ENCODE measurements at places on chromosomes 12 and 14.
A peak's percentile ranks its signal among the peaks of the same experiment; 100 is the strongest.

DNA sequence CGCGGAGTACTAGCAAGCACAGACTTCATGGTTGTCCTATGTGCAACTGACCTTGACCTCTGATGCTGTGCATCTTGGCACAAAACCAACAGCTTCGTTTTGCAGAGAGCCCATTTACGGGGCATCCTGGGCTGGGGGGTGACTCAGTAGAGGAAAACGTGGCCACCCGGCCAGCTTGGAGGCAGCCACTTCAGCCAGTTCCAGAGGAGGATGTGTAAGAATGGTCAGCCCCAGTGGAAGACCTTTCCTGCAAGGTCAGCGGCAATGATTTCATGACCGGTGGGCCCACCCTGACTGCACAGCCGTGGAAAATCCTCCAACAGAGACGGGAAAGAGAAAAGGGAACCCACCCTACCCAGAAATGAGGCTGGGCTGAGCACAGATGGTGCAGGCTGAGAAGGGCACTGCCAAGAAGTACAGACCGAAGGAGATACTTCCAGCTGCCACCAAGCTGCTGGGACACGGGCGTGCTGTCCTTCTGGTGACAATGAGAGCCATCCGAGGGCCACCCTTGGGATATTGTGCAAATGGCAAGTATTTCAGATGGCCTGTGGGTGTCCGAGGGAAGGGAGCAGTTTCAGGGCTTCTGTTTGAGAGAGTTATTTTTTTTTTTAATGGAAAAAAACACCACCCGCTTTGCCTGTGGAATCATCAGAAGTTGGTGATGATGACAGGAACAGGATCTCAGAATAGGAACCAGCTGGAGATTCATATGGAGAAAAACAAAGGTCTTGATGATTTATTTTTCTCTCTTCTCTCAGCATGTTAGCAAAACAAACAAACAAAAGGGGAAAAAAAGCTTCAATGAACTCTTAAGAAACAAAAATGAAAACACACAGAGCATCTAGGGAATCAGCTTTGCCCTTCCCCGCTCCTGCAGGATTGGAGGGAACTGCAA lies 120.2 kb upstream of the RFLNA start:
- peak; percentile 24 for DNase-seq

- DNase-seq, result peak; percentile 6
These were observed 42.9 kb downstream of the TRIP11 start for GRCh38 chr14:91996948-91997371.

- DNase-seq, result no peak
These were observed 1.9 kb downstream of the LRP1-AS start for GRCh38 chr12:57145460-57146059.

- peak; percentile 97 for DNase-seq
These were observed 105.0 kb upstream of the PRB2 start for GRCh38 chr12:11500188-11500860.

DNA sequence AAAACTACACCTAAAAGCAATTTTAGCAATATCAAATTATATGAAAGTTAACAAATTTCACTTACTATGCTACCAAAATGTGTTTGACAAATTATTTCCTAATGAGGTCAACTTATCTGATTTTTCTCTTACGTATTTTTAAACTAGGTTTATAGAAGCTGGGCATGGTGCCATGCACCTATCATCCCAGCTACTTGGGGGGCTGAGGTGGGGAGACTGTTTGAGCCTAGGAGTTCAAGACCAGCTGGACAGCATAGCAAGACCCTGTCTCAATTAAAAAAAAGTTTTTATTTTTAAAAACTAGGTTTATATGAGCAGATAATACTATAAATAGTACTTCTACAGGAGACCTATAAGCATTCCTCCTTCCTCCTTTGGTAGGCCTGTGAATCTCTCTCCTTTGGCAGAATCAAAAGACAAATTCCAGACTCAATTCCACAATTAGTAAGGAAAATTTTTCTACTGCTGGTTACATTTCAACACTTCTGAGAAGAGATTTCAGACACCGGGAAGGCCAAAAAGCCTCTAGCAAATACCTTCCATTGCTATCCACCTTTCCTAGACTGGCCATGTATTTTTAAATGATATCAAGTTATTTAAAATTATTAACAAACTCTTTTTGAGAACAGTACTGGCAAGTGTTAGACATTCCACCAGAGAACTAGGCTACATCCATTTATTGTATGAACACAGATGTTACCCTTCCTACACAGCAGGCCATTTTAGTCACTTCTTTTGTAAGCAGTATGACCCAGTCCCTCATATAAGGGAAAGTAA lies 34.4 kb downstream of the CDK17 start:
- DNase-seq, result no peak

GRCh38 chr12:770479-770878 lies 18.1 kb downstream of the WNK1 start:
- no peak for DNase-seq

DNA sequence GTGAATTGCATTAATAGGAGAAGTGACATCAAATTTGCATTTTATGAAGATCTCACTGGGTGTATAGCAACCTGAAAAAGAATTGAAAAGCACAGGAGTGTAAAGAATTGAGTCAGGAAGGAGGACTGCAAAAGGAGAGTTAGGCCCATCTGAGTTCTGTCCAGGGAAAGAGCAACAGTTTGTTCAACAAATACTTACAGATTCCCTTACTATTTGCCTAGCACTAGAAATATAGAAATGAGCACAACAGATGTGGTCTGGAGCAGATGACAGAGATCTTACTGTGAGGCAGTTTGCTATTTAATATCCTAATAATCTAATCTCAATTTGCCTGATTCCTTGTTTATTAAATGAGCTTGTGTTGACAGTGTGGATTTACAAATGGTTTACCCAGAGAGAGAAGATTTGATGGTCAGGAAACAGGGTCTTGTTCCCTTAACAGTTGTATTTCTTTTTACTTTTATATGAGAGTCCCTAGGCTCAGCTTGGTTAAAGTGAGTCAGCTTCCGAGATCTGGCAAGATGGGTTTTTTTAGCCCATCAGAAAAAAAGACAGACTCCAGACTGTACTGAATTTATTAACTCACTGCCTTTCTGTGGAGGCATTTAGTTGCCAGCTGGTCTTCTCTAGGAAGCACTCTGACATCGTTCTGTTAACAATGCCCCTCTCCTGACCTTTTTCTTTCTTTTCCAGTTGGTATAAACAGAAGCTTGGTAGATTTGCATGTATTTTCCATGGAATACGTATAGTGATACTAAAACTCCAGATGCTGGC lies 229.7 kb downstream of the TTC6 start:
- DNase-seq, result no peak

- peak; percentile 93 for DNase-seq
These were observed at the start of gene B4GALNT3 for GRCh38 chr12:459430-460258. B4GALNT3 (plus strand) TSS chr12:459939; CDS start chr12:460377, 438 bp downstream.

GRCh38 chr12:14186193-14186502 lies 179.3 kb upstream of the ATF7IP start:
- DNase-seq, result no peak

- DNase-seq, result no peak
These were observed 60.3 kb downstream of the SAMD4A start for GRCh38 chr14:54627219-54627539.

DNA sequence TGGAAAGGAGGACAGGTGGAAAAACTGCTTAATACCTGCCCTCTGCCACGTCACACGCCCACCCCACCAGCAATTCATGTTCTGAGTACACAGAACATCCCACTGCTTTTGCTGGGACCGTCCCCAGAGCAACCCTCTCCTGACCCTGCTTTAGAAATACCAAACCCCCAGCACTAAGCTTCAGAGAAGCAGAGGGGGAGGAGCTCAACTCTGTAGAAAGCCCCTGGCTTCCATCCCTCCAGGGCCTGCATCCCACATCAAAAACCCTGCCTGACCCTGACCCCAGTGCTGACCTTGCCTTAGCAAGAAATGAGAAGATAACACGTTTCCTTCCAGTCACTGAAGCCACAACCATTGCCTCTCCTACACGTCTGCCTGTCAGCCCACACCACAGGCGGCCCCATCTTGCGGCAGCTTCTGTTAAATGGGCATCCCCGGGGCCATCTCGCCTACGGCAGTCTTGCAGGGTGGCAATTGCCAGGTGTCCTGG lies 19.7 kb downstream of the VDR start:
- DNase-seq, result no peak

- peak; percentile 68 for DNase-seq
These were observed 60.0 kb downstream of the CHGA start for GRCh38 chr14:92982956-92983355.

DNA sequence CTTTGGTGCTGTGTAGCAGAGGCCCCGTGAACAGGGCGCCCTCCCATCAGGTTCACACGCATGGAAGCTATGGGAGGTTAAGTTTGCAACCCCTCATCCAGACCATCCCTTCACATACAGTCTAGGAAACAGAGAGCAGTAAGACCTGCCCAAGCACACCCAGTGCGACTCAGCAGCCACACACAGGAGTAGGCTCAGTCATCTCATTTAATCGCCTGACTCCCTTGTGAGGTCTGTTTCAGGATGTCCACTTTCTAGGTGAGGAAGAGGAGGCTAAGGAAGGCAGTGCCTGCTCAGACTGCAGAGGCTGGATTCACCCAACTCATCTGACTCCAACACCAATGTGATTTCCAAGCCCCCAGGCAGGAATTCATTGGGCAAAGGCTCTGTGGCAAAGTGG lies 11.9 kb downstream of the BDKRB1 start:
- no peak for DNase-seq

- DNase-seq, result no peak
These were observed 48.3 kb downstream of the STXBP6 start for GRCh38 chr14:25001601-25002000.

DNA sequence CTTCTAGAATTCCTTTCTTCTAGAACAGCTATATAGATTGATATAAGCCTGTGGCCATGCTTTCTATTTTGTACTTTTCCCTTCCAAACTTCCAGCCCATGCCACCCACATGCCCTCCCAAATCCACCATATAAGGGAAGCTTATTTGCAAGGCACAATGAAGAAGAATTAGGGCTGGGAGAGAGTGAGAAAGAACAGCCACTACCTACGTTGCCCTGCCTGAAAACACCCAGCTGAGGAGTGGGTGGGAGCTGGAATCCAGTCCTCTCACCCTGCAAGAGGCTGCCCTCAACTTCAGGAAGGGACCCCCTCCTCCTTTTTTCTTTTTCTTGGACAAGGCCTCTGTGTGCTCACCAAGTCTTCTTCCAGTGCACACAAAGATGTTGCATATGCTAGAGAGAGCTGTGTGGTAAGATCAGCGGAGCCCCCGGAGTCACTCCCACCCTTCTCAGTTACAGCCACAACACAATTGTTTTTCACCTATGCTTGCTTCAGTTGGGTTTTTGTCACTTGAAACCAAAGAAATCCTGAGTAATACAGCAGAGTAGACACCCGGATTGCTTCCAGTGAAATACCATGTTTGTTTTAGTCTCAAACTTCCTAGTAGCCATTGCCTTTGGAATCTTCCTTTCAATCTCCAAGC lies 38.8 kb downstream of the CDKL1 start:
- no peak for DNase-seq

DNA sequence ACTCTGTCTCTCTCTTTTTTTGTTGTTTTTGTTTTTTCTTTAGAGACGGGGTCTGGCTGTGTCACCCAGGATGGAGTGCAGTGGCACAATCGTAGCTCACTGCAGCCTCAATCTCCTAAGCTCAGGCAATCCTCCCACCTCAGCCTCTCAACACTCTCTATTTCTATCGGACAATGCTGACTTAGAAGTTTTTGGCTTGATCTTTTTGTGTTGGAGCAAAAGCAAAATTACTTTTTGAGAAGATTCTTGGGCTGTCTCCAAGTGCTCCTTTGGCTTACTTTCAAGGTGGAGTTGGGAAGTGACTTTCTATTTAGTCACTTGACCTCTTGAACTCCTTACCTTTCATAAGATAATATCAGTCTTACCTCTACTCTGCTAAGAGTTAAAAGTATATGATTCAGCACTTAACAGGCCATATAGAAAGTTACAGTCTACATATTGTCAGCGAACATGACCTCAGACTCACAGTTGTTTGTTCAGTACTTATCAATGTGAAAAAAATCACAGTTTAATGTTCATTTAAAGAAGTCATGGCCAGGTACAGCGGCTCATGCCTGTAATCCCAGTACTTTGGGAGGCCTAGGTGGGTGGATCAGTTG lies 15.4 kb upstream of the MIA2 start:
- DNase-seq, result peak; percentile 43

DNA sequence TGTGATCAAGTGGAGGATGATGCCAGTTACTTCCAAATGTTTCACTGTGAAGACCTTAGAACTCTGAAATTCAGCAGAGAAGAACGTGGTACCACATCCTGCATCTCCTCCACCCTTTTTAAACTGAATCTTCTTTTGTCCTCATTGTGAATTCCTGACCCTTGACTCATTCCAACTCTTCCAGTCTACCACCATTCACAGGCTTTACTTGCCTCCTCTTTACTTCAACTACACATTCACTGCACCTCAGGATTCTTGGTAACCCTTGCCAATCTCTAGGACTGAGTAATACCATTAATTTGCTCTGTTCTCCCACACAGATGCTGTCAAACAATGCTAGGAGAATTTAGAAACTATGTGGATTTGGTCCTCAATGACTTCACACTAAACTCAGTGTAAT lies 37.3 kb downstream of the PPP1R12A start:
- DNase-seq, result peak; percentile 70

- DNase-seq, result no peak
These were observed 5.0 kb upstream of the LBHD2 start for GRCh38 chr14:103078860-103079587.

- DNase-seq, result peak; percentile 12
These were observed 38.5 kb downstream of the CATSPERB start for GRCh38 chr14:91693346-91693745.

DNA sequence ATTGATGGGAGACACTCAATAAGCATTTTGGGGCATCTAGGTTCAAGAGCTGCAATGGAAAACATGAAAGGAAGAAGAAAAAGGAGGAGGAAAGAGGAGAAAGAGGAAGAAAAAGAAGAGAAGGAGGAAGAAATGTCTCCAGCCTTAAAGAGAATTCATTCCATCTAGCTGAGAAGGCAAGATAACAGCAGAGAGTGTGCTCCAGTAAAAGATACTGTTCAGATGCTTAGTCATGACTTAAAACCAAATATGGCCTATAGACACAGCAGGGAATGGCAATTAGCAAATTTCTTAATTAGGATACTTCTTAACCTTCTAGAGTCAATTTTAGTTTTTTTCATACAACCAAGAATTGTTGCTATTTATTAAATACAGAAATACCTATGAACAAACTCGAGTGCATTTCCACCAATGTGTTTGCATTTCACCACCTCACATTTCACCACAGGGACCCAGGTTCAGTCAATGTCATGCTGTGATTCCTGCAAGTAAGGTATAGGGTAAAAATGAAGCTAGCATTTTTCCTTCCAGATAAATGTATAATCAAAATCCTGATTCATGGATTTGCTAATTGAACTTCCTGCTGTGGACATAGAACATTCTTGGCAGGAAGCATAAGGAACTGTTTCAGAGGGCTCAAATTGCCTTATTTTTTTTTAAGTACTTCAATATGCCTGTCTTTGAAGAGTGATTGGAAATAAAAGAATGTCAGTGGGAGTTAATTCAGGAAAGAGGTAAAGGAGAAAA lies 177.8 kb downstream of the RPS29 start:
- no peak for DNase-seq

Measured in urothelium cell line (cell line).